ENCODE measurements at places on chromosomes 4 and X. TPM values are rescaled to one million over a fixed set of nuclear protein-coding genes. Genes with fewer than 3 reads are reported as not detected.

- DNase-seq = peak; percentile 37
- H3K36me3 ChIP-seq = no peaks in the 10 kb centered on the region
- H3K27ac ChIP-seq = no peak within 1 kb of the TSS
- H3K4me1 ChIP-seq = no peaks in the 10 kb centered on the region
These were observed at the start of gene SPINK2 for GRCh38 chr4:56821381-56822243. Gene SPINK2 (minus strand): TSS chr4:56821701. CDS start chr4:56821662, 39 bp downstream.

GRCh38 chr4:93828332-93828994, at the start of gene ATOH1:
Gene ATOH1 (plus strand): TSS chr4:93828753. CDS start chr4:93828927, 174 bp downstream.
- H3K27me3 ChIP-seq = peaks cover 100% of the 10 kb centered on the region
- H3K36me3 ChIP-seq = no peaks in the 10 kb centered on the region
- H3K4me1 ChIP-seq = peaks cover 25% of the 10 kb centered on the region

DNA sequence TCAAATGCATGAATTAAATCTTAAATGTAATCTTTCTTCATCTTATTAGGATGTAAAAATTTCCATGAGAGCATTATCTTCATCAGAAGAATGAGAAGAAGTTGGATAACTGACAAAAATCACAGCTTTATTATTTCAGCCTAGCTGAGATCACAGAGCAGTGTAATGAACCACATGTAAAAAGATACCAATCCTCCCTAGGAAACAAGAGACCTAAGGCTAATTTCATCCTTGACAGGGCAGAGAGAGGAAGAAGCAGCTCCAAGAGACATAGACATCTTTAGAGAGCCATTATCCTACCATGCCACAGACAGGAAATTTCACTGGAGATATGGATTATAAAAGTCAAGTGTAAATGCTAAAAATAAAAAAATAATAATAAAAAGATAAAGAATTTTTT, 40.9 kb upstream of the IL15 start:
- DNase-seq = no peak
- no peaks in the 10 kb centered on the region for H3K4me1 ChIP-seq
- H3K27me3 ChIP-seq = no peaks in the 10 kb centered on the region
- no peaks in the 10 kb centered on the region for H3K36me3 ChIP-seq
- H3K4me3 ChIP-seq = no peak overlapping the region
- no peak overlapping the region for H3K27ac ChIP-seq

DNA sequence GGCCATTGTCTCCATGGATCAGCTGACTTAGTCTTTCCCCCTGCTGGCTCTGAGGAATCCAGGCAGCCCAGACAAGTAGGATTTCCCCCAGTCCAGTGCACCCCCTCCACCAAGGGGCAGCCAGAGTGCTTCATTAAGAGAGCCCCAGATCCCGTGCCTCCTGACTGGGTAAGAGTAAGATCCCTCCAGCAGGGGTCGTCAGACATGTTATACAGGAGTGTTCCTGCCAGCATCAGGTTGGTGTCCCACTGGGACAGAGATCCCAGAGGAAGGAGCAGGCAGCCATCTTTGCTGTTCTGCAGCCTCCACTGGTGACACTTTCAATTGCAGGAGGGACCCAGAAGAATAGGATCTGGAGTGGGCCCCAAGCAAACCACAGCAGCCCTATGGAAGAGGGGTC, 29.0 kb upstream of the INPP4B start:
- no peak overlapping the region for H3K4me3 ChIP-seq
- H3K27ac ChIP-seq = no peak overlapping the region
- H3K27me3 ChIP-seq = peaks cover 7% of the 10 kb centered on the region
- no peak for DNase-seq

GRCh38 chrX:81120258-81120935, 81.3 kb downstream of the HMGN5 start:
- H3K27ac ChIP-seq = peak overlapping the region; percentile 94
- peaks cover 28% of the 10 kb centered on the region for H3K27me3 ChIP-seq
- peak overlapping the region; percentile 87 for H3K4me3 ChIP-seq
- H3K36me3 ChIP-seq = no peaks in the 10 kb centered on the region

RAB9B gene
- 1.9 TPM for total RNA-seq

GRCh38 chr4:31793907-31794306, 1073.7 kb downstream of the PCDH7 start:
- H3K27me3 ChIP-seq = no peaks in the 10 kb centered on the region
- H3K4me3 ChIP-seq = no peak overlapping the region
- peaks cover 7% of the 10 kb centered on the region for H3K4me1 ChIP-seq
- no peak overlapping the region for H3K27ac ChIP-seq
- peaks cover 2% of the 10 kb centered on the region for H3K36me3 ChIP-seq

SCD5 gene
- 25.7 TPM for total RNA-seq

CXCL1 gene
- total RNA-seq = 0.74 TPM

All from mesothelial cell of epicardium (in vitro differentiated cells).